ENCODE measurements at places on chromosomes 3 and 15.

DNA sequence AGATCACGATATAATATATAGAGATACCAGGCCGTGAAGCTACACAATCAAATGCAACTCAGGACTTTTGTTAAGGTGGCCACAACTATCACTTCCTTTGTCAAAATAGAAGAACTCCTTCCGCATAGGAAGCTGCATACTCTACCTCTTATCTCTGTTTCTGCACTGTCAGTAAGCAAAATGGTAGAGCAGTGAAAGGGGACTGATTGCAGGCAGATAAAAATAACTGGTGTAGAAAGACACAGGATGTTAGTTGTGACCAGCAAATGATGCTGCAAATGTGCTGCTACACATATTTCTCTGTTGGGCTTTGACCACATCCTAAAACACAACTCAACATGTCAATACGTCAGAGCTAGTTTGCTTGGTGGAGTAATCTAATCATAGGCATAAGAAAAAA, 16.3 kb upstream of the TRAT1 start:
- DNase-seq: no peak

GRCh38 chr3:175664911-175665310, 805.8 kb downstream of the NAALADL2 start:
- no peak for DNase-seq

GRCh38 chr3:43758592-43759225, 68.0 kb downstream of the ABHD5 start:
- DNase-seq: no peak

GRCh38 chr3:62372621-62373041, 719 bp downstream of the FEZF2 start:
- no peak for DNase-seq

- DNase-seq: no peak
Measured at GRCh38 chr3:99373846-99374210, 264.6 kb upstream of the COL8A1 start.

- DNase-seq: no peak
Measured at GRCh38 chr3:38354588-38355330, 8.2 kb downstream of the XYLB start.

DNA sequence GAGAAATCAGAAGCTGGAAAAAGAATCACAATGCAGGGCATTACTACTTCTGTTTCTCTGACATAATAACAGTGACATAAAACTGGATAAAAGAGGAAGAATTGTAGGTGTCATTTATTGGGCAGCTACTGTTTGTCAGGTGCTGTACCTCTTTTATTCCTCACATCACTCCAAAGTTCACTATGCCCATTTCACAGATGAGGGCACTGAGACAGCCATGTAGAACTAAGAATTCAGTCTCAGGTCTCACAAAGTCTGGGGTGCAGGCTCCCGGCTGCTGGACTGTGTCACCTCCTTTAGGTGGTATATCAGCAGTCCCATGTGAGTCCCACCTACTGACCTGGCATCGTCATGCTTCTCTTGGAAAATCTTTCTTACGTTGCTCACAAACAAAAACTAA, 20.8 kb downstream of the TMEM212 start:
- DNase-seq: no peak

DNA sequence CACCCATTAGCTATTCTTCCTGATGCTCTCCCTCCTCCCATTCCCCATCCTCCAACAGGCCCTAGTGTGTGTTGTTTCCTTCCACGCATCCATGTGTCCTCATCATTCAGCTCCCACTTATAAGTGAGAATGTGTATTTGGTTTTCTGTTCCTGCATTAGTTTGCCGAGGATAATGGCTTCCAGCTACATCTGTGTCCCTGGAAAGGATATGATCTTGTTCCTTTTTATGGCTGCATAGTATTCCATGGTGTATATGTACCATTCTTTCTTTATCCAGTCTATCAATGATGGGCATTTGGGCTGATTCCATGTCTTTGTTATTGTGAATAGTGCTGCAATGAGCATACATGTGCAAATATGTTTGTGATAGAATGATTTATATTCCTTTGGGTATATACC, 56.3 kb downstream of the CFAP20DC start:
- DNase-seq: no peak

- DNase-seq: no peak
Measured at GRCh38 chr3:43366481-43366880, 80.1 kb downstream of the SNRK start.

- no peak for DNase-seq
Measured at GRCh38 chr3:138124706-138125355, 7.4 kb downstream of the A4GNT start.

- DNase-seq: no peak
Measured at GRCh38 chr3:160678292-160678842, 1.4 kb downstream of the ARL14 start.

GRCh38 chr3:121979734-121980449, 42.2 kb downstream of the ILDR1 start:
- no peak for DNase-seq

DNA sequence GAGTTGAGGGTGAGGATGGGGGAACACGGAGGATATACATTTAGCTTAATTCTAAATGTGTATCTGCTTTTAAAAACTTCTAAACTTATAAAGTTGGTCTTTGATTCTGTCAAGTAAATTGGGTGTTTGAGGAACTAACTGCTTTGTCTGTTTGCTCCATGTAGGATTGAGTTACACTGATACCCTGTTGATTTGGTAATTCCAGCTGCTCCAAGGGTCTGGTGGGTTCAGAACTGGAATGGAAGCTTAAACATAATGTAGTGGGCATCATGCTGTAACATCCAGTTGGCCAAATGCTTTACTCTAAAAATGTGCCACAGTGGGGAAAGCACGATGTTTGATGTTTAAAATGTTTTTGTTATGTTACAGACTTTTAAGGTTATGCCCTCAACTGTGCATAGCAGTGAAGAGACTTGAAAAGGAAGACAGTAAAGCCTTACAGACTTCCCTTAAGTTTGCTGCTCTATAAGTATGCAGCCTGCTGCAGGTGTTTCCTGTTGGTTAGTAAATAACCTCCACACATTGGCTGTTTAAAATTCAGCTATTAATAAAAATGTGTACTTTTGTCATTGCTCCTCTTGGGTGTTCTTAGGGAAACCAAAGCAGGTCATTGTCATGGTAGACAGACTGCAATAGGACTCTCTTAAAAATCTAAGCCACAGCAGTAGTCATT, 5.9 kb upstream of the EDEM1 start:
- no peak for DNase-seq

- DNase-seq: no peak
Measured at GRCh38 chr3:149493315-149494021, 19.0 kb downstream of the TM4SF4 start.

DNA sequence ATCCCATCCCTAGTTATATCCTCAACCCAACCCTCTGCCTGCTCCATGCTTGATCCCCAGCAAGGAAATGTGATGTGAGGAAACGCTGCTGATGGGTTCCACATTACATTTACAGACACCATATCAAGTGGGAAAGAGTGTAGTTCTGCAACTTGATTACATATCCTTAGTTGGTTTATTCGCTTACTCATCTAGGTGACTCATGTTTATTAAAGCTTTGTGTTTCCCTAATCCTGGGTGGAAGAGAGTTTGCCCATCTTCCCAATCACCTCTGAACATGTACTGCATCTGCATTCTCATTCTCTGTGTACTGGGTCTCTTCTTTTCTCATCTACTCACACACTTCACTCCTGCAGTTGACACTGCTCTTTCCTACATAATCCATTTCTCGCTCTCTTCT, 91.7 kb upstream of the PDZRN3 start:
- DNase-seq: no peak

DNA sequence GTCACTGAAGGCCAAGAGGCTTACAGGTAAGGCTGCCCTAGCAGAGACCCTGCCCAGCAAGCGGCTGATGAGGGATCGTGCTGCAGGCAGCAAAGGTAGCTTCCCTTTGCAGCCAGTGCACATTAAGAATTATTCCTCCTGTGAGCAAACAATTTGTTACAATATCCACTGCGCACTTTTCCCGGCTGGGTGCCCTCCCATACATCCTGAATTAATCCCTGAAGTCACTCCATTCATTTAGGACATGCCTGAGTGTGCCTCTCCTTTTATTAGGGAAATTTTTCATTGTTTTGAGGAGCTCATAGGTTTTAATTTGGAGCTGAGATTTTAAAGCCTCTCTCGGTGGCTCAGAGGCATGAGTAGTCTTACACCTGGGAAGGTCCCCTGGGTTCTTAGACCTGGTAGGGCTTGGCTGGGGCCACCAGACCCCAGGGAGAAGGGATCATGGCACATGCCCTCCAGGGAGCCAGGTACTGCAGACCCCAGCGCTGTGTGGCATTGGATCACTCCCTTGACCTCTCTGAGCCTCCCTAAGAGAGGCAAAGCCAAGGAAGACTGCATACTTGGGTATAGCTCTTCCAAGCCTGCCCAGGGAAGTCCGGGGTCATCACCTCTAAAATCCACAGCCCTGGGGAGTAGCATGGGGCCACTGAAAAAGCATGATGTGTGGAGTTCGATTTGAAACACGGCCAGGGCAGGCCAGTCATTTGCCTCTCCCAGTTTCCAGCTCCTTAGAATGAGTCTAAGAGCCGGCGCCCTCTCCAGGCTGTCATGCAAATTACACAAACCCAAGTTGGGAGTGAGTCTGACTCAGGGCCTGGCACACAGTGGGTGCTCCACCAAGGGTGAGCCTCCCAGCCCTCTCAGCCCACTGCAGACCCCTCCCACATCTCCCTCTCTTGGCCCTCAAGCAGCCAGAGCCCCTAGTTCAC, 151.9 kb upstream of the LINGO1 start:
- no peak for DNase-seq

GRCh38 chr15:97840501-97840900, 120.0 kb upstream of the ARRDC4 start:
- DNase-seq: no peak

GRCh38 chr3:48399387-48400172, 27.6 kb downstream of the FBXW12 start:
- DNase-seq: no peak

DNA sequence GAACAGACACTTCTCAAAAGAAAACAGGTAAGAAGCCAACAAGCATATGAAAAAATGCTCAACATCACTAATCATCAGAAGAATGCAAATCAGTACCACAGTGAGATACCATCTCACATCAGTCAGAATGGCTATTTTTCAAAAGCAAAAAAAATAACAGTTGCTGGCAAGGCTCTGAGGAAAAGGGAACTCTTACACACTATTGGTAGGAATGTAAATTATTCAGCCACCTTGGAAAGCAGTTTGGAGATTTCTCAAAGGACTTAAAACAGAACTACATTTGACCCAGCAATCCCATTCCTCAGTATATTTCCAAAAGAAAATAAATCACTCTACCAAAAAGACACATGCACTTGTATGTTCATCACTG, 95.6 kb downstream of the APBA2 start:
- no peak for DNase-seq

GRCh38 chr3:35931867-35932266, 292.5 kb downstream of the ARPP21 start:
- DNase-seq: no peak

DNA sequence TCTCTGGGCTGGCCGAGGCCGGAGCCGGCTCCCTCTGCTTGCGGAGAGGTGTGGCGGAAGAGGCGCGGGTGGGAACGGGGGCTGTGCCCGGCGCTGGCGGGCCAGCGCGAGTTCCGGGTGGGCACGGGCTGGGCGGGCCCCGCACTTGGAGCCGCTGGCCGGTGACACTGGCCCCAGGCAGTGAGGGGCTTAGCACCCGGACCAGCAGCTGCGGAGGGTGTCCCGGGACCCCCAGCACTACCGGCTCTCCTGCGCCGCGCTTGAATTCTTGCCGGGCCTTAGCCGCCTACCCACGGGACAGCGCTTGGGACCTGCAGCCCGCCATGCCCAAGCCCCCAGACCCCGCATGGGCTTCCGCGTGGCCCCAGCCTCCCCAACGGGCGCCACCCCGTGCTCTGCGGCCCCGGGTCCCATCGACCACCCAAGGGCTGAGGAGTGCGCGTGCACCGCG, 736.3 kb upstream of the ARRDC4 start:
- no peak for DNase-seq

DNA sequence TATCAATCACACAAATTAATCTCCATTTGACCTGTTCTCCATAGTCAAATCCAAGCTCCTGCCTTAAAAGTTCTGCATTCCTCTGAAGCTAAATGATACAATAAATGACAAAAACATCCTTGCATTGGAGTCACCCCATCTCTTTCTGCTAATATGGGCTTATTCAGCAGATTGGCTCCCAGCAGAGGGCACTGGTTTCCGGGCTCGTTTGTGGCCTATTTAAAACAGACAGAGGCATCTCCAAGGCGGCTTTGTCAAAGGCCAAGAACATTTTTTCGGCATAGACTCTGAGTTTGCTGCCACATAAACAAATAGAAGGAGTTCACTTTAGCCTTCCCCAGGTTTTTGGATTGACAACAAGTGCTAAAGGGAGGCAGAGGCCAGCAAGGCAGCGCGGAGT, 204.4 kb upstream of the RASGRP1 start:
- no peak for DNase-seq

DNA sequence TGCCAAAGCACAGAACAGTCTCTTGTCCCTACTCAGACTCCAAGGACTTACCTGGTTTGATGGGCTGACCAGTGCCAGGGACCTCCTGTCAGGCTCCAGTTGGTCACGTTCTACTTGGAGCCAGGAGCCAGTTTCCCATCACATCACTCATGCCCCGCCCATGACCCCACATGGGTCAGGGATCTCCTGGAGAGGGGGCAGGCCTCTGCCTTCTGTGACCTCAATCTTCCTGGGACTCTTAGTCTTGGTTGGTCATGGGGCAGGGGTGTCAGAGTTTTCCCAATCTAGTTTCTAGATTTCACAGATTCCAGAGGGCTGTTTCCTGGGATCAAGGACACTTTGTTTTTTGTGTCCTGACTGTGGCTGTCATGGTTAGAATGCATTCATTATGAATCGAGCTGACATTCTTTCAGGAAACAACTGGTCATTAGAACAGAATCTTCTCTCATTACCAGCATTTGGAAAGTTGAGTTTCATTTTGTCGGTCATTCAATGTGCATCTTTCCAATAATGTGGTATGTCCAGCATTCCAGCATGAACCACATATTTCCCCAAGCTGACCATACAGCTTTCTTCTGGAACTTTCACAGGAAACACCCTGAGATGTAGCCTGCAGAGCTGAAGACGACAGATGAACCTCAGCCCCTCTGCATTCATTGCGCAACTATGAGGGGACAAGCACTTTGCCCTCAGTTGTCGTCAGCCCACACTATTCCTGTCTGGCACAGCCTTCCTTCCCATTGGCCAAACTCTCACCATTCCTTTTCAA, 19.8 kb downstream of the CYP19A1 start:
- no peak for DNase-seq

GRCh38 chr15:64938192-64938591, 26.5 kb downstream of the ANKDD1A start:
- no peak for DNase-seq

GRCh38 chr15:96974761-96975160, 644.3 kb downstream of the NR2F2 start:
- no peak for DNase-seq

GRCh38 chr3:149585401-149585726, 72.5 kb downstream of the WWTR1 start:
- no peak for DNase-seq

DNA sequence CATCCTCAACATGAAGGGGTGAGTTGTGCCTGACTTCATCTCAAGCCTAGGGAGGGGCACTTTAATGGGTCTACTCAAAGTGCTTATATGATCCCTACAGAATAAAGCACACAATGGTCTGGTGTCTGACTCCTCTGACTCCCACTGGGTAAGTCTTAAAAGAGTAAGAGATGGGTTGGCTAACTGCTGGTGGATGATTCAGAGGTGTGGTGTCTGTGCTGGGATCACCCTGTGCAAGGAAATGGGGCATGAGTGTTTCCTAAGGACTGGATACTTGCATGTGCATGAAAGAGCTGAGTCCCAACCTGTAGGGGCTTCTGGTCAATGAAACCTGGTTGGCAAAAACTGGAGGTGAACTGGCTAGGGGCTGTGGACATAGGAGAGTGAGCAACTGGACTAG, 158.8 kb downstream of the IL20RB start:
- no peak for DNase-seq

- no peak for DNase-seq
Measured at GRCh38 chr3:142650001-142650693, 54.0 kb downstream of the PLS1 start.
